ENCODE measurements at places on chromosomes 4 and X.

DNA sequence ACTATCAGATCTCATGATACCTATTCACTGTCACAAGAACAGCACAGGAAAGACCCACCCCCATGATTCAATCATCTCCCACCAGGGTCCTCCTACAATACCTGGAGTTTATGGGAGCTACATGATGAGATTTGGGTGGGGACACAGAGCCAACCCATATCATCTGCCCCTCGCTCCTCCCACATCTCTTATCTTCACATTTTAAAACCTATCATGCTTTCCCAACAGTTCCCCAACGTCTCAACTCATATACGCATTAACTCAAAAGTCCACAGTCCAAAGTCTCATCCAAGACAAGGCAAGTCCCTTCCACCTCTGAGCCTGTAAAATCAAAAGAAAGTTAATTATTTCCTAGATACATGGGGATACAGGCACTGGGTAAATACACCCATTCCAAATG is 1185.2 kb downstream of the PCDH7 start:
- DNase-seq: no peak

- DNase-seq: no peak
These were observed 75.2 kb upstream of the EXOC1L start for GRCh38 chr4:55744369-55744768.

DNA sequence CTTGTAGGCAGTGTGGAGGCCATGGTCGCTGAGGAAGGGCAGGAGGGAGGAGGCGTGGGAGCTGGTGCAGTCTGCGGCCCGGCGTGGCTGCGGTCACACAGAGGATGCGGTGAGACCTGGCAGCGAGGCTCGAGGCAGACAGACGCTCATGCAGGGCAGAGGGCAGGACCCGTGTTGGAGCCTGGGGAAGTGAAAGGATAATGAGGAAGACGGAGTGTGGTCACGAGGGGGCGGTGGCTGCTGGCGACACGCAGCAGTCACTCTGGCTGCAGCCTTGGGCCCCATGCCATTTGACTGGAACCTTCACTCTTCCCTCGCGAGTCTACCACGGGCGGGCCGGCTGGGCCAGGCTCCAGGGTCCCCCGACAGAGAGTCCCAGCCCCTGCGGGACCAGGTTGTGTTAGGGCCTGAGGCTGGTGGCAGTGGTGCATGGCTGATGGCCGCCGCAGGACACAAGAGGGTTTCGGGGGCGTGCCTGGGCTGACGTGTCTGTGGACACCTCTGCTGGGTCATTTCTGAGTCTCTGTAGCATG is 68.8 kb upstream of the HGFAC start:
- no peak for DNase-seq

- DNase-seq: no peak
These were observed 476.0 kb upstream of the FTHL17 start for GRCh38 chrX:31547816-31548215.

DNA sequence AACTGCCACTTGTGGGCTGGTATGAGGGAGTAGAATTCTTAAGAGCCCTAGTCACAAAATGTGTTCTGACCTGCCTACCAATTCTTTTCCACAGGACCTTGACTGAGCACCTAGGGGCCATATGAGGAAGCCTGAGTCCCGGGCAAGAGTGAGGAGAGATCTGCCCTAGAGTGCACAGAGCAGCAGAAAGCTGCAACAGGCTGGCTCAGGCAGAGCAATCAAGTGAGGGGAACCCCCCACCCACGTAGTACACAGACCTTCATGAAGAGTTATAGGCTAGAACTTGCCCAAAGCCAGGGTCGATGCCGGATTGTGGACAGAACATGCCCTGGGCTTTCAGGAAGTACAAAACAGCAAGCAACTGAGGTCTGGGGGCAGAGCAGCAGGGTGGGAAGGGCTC is 117.0 kb downstream of the SPOCK3 start:
- no peak for DNase-seq

DNA sequence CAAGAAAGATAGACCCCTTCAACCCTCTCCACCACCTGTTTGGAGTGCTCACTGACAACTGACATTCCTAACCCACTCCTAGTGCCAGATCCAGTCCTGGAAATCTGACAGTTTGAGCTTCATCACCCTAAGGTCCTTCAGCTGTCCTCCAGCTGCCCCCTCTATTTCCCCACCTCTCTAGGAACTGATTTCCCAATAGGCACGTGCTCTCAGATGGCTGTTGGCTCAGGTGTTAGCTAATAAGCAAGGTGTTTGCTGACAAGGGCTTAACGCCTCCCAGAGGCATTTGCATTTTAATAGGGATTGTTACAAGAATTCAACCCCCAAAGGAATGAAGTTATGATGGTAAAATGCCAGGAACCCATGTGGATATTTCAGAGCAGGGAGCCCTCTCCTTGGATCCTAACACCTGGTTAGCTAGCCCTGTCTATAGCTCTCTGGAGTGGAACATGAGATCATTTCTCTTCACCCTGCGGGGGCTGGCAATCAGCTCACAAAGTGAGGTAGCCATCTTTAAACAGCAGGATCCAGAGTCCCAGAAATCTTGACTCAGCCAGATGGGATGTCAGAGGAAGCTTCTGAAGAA is 348.5 kb upstream of the SFRP2 start:
- DNase-seq: no peak

DNA sequence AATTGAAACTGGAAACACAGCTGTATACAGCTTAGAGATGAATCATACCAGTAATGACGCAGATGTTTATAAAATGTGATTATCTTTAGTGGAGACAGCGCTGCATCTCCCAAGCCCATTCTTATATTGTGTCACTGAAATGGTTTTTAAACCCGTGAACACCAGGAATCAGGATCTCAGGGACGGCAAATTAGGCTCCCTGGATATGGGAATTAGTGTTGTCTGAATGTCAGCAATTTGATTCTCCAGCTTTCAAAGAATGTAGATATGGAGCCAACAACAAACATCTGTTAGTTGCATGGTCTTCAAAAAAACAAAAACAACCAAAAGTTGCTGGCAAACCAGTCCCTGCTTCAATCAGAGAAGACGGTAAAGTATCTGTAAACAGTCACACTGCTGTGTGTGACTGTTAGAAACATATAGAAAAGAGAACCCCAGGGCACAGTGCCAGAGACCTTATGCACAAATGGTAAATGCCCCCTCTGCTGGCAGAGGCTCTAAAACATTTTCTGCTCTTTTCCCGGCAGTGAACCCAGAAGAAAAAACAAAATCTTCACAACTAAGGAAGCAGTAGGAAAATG is 351.9 kb upstream of the FTHL17 start:
- no peak for DNase-seq

DNA sequence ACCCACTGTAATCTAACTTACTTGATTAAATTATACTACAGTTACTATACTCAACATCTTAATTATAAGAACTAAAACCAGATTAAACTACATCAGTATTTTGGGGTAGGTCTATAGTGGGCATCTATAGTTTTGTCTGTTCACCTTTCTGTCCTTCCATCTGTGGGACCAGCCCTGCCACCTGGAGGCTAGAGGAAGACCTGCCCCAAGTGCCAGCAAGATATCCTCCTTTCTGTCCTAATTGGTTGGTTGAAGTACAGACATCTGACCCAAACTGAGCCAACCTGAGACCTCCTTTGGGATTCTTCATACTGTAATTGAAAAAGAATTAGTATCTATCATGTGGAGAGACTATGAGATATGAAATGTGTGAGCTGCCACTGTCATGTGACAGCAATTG is 172.2 kb upstream of the TLL1 start:
- DNase-seq: no peak

DNA sequence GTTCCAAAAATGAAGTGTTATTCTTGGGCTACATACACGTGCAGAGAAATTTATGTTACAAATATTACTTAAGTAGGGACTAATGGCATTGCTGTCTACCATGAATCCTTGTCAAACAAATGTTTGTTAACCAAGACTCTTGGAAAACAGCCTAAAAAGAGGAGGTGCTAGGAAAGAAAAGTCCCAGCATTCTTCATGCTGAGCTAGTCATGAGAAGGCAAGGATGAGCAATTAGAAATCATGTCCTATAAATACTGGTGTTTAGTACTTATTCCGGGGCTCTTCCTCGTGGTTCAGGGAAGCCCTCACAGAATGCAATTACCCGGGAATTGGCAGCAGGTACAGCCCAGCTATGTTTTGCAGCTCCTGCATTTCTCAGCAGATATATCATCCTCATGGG is 378.1 kb upstream of the FTHL17 start:
- no peak for DNase-seq
